ENCODE measurements at places on chromosomes 6 and 20.

- no peak for DNase-seq
Measured at GRCh38 chr20:45372646-45373352, 5.3 kb downstream of the TP53TG5 start.

- no peak for DNase-seq
Measured at GRCh38 chr6:110688661-110689268, 126.5 kb downstream of the CDK19 start.

- no peak for DNase-seq
Measured at GRCh38 chr20:25048519-25048952, 9.4 kb downstream of the ACSS1 start.

DNA sequence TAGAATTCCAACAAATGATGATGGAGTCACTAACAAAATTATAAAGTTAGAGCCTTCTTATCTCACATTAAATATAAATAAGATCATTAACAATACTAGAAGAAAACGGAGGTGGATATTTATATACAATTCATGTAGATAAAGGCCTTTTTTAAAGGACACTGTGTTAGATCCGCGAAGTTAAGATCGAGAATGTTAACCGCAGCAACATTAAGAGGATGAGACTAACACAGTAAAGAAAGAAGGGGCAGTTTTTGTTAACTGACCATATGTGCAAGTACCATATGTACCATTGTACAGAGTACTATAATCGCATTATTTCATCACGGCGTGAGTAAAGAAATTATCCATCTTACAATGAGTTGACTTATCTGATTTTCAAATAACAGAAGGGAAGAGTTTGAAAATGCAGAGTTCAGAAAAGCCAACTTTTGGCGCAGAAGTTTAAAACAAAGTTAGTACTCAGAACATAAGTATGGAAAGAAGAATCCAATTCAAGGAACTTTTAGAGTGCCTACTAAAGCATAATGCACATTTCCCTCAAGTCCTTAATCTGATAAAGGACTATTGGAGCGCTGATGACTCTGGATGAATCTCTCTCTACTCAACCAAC, 1.4 kb downstream of the FBXL4 start:
- DNase-seq, result no peak

DNA sequence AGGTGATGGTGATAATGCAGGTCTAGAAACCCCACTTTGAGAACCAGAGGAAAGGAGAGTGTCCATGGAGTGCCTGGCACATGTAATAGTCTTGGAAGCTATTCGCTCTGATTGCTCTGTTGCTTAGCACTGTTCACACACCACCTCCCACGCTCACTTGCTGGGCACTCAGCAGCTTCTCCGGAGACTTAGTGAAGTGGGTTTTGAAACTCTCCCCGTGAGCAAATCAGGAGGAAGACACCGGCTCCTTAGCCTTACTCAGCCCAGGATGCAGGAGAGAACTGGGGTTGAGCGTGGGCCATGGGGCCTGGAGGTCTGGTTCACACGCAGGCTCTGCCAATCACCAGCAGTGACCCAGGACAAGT, 22.2 kb downstream of the BMP7 start:
- DNase-seq, result no peak

DNA sequence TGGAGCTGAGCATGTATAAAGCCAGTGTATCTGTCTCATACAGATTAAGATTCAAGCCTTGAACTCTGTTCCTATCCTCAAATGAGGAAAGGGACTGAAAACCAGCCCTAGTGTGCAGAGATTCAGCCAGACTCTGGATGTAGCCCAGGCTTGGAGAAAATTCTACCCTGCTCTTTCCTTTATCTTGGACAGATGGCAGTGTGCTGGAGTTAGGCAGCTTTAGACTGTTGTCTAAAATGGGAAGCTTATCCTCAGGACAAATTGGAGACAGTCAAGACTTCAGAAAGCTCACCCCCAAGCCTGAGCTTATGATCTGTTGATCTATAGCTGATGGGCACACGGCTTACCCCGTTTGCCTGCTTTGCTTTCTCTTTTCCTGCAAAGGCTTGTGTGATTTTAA, 1057.6 kb downstream of the KIF16B start:
- DNase-seq, result no peak

GRCh38 chr20:31705598-31706597, 16.8 kb downstream of the BCL2L1 start:
- no peak for DNase-seq

DNA sequence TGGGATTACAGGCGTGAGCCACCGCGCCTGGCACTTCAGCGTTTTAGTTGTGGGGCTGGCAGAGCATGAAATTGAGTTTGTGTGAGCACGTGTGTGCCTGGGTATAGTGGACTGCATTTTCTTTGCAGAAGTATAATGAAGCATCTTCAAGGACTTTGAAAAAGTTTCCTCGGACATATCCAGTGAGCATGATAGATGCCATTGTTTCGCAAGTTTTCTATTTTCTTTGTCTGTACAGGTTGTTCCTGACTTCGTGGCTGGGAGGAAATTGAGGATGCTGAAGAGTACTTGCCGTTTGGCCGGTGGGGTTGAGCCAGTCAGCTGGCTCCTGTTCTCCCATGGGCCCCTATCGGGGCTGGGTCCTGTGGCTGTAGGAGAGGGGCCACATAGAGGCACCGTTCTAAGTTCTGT, 55.9 kb downstream of the RREB1 start:
- DNase-seq, result no peak

GRCh38 chr6:162857326-162857725, 129.6 kb downstream of the PACRG start:
- no peak for DNase-seq
